ENCODE measurements at places on chromosomes 3 and 15.

DNA sequence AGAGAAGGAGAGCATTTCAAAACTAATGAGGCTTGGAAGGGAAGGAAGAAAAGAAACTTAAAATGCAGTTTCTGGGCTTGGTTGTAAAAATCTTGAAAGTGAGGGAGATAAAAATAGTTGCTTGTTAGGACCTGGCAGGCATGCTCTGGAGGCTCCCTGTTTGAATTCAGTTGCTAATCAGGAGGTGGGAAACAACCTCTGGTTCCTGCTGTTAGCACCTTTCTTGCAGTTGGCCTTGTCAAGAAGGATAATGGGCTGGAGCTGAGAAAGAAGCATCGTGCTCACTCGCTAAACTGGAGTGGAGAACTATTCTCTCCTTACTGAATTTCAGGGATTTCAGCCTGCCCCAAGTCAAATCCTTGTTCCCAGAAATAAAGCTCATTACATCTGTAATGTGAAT is 23.4 kb downstream of the SNAPC5 start:
- DNase-seq: no peak

DNA sequence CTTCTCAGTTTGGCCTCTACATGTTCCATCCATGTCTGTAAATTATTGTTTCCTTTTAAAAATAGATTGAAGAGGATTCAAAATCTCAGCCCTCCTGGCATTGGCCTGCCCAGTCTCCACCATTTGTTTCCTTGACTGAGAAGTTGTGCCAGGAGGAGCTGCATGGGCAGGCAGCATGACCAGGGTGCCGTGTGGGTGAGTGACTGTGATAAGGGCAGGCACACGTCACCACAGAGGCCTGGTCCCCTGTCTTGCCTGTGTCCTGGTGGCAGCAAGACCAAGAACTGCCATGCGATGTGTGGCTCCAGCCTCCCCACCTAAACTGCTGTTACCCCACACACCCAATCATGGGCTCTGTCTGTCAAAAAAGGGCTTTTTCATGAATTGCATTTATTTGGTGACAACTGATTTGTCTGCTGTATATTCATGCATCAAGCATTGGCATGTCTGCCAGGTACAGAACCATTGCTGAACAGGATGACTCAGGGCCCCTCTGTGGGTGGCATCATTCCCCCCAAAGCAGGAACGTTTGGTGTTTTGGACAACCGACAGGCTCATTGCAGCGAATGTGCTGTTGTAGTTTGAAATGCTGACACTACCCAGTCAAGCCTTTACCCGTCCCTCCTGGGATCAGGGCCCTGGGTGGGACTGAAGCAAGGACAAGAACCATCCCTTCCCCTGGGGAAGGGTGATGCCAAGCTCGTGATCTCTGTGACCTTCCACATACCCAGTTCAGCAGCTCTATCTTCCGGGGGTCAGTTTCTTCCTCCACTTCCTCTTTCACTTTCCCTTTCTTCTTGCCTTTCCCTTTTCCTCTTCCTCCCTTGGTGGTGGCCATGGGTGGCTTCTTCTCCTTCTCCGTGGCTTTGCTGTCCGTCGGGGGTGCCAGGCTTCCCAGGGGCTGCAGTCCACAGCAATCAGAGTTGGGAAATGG is 51.6 kb downstream of the TRPM1 start:
- DNase-seq: no peak

DNA sequence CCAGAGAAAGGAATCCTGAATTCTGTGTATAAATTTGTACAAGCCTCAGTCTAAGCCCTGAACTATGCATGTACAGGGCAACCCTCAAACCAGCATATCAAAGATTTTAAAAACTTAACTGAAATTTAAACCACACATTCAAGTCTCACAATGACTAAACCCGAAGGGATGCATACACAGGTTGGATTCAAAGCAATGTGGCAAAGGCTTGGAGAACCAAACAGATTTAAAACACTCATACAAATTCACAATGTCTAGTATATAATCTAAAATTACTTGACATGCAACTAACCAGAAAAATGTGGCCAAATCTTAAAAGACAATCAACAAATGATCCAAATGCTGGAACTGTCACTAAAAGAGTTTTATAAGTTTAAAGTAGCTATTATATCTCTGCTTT is 36.4 kb downstream of the CEP152 start:
- no peak for DNase-seq

GRCh38 chr3:77456431-77456830 is 416.5 kb downstream of the ROBO2 start:
- no peak for DNase-seq

DNA sequence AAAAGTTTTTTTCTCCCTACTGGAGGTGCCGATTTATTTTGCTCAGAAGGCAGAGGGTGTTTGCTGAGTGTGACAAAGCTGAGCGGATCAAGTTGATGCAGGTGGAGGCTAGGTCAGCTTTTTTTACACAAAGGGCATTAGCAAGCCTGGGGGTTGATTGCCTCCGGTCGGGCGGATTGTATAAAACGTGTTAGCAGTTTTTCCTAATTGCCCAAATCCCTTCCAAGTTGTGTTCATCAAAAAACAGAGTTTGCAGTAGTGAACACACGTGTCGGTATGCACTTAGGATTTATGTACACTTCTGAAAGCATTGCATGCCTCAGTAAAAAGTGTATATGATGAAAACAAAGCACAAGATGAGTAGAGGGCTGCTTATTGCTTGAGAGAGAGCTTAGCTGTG is 2.6 kb downstream of the GPR160 start:
- no peak for DNase-seq

DNA sequence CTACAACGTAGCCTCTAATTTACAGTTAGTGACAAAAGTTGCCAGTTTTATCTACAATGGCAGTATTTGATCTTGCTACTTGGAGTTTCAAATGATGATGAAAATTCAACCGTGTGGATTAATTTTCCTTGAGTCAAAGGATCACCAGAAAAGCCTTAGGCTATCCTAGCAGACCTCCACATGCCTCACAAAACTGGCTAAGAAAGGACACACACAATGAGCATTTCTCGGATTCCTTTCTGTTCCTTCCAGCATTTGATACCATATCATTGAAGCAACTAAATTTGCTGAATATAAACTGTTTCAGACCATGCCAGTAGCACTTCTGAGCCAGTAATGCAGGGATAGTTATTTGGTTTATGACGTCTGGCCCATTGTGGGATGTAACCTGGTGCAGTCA is 587.4 kb upstream of the MDFIC2 start:
- DNase-seq: no peak

GRCh38 chr15:62063825-62064635 is 2.7 kb upstream of the C2CD4A start:
- DNase-seq: no peak

- no peak for DNase-seq
These were observed 3.5 kb downstream of the SPATA12 start for GRCh38 chr3:57064001-57064400.

GRCh38 chr15:83809345-83809744 is 155.4 kb downstream of the ADAMTSL3 start:
- no peak for DNase-seq

DNA sequence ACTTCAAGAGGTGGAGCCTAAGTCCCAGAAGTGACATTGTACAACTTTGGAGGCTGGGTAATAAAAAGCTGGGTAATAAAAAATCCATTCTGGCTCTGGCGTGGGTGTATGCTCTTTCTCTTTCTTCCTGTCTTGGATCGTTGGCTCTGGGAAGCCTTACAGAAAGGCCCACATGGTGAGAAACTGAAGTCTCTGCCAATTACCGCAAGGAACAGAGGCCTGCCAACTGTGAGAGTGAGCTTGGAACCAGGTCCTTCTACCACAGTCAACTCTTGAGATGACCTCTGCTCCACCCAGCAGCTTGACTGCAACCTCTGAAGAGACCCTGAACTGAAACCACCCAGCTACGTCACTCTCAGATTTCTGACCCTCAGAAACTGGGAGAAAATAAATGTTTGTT is 51.0 kb downstream of the NR2F2 start:
- no peak for DNase-seq

- no peak for DNase-seq
These were observed 249.3 kb upstream of the FEZF2 start for GRCh38 chr3:62622553-62623174.

DNA sequence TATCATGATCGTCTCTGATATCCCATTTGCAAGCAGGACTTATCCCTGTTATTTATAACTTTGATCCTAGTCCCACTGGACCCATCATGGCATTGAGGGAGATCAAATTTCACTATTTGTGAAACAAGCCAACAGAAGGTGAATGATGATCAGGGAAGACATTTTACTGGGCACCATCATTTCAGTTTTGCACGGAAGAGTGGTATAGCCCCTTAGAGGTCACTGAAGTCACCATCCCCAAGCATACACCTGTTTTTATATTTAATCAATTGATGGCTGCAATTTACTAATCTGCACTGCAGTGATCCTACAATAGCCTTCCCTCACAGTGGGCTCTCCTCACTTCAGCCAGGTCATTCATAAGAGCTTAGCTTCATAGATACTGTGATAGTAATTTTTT is 132.4 kb downstream of the FHIT start:
- DNase-seq: no peak

GRCh38 chr3:184647405-184647936 is 64.4 kb downstream of the MAGEF1 start:
- DNase-seq: no peak

GRCh38 chr3:21718943-21719591 is 31.9 kb downstream of the ZNF385D start:
- no peak for DNase-seq

GRCh38 chr3:144989807-144990206 is 1018.2 kb downstream of the DIPK2A start:
- no peak for DNase-seq

DNA sequence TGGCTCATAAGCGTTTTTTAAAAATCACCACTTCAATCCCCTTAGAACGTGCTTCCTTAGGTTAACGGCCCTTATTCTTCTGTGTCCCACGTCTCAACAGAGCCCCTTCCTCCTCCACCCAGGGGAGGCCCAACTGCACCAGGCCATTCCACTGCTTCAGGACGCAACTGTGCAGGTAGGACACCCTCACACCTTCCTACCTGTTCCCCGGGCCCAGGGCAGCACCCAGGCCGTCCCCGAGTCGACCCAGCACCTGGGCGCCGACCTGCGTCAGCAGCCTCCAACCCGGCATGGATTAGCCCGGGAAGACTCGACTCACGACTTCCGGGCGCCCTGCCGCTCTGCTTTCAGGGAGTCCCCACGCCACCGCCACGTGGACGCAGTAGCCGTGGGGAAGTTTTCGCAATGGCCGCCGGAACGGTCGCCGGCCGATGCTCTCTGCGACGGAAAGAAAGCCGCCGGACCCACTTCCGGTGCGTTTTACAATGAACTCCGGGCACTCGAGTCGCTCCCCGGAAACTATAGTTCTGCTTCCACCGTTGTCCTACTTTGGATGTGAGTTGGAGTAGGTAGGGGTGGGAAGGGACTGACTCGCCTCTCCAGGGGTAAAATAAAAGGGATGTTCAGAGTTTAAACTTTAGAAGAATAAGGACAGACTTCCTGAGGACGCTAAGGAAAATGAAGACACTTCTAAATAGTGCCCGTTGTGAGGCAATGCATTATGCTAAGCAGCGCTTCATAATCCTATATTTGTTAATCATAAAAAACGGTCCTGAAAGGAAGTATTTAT is at the start of gene MRPL3:
Gene MRPL3, minus strand, starts transcription at position 442 of the 790 bp plus-strand sequence. Its CDS starts 150 bp downstream, at position 292.
- DNase-seq: peak; percentile 66

DNA sequence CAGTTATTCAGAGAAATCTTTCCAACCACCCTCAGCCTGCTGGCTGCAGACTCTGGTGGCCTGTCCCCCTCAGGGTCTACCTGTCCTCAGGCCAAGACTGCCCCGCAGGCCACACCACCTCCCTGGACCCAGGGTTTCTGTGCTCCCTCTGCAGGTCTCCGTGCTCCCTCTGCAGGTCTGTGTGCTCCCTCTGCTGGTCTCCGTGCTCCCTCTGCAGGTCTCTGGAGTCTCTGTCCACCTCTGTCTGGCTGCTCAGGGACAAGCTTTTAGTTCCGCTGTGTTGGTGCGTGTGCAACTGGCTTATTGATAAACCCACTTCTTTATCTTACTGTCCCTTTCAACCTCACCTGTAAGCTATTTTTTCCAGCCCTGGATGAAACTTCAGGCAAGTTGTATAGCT is 30.1 kb downstream of the BDH1 start:
- no peak for DNase-seq

- no peak for DNase-seq
These were observed 239.8 kb upstream of the THBS1 start for GRCh38 chr15:39340903-39341645.

DNA sequence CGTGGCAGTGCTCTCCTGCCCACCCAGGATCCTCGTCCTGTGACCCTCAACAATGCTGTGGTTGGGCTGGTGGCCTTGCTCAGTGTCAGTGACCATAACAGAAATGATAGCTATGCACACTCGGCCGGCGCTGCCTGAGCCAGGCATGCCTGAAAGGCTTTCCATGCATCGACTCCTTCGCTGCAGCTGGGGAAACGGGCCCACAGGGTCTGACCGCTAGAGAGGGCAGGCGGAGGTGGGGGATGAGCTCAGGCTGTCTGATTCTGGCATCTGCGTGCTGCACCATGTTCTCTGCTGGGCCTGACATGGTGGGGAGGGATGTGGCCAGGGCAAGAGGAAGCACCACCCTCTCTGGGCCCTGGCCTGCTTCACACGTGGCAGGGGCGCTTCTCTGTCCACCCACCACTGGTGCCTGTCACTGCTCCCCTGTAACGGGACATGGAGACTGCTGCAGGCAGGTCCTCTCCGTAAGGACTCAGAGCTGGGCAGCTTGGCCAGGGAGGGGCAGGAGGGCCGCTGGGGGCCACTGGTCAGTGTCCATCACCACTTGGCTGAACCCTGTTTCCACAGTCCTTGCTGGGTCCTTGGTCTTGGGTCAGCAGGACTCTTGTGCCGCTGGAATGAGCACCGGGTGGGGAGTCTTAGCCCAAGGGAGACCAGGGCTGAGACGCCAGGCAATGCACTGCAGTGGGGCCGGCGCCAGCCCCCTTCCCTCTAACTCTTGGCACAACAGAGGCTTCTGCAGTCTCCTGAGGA is 64.1 kb upstream of the RPL32 start:
- no peak for DNase-seq

GRCh38 chr3:11377719-11378118 is 105.5 kb downstream of the ATG7 start:
- no peak for DNase-seq

DNA sequence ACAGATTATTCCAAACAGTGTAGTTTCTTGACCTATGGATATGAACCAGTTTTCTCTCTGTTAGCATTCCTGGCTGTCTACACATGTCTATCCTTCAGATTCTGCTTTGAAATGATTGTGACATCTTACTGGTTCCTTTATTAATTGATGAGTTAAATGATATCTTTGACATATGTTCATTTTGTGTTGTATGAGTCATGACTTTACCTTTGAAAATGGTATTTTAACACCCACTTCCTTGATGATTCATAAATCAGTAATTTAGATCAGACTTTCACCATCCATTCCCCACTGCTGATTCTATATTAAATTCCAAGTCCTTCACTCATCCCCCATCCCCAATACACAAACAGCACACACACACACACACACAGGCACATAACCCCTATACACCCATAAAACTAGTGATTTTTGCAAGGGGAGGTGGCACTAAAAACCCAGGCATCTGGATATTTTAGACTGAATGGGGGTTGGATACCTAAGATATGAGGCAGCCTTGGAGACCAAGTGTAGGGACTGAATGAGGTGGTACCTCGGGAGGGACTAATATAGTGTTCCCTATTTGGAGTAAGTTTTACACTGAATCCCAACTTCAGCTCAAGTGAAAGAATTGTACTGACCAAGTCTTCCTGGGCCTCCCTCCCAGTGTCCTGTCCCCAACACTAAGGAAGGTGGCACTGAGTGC is 9.7 kb downstream of the CCK start:
- no peak for DNase-seq

- no peak for DNase-seq
These were observed 19.5 kb upstream of the SPESP1 start for GRCh38 chr15:68910816-68911215.

- no peak for DNase-seq
These were observed 196.0 kb downstream of the SUCLG2 start for GRCh38 chr3:67458408-67458807.
